ENCODE measurements at places on chromosomes 12 and 14. TPM values are rescaled to one million over a fixed set of nuclear protein-coding genes. Genes with fewer than 3 reads are reported as not detected.

DNA sequence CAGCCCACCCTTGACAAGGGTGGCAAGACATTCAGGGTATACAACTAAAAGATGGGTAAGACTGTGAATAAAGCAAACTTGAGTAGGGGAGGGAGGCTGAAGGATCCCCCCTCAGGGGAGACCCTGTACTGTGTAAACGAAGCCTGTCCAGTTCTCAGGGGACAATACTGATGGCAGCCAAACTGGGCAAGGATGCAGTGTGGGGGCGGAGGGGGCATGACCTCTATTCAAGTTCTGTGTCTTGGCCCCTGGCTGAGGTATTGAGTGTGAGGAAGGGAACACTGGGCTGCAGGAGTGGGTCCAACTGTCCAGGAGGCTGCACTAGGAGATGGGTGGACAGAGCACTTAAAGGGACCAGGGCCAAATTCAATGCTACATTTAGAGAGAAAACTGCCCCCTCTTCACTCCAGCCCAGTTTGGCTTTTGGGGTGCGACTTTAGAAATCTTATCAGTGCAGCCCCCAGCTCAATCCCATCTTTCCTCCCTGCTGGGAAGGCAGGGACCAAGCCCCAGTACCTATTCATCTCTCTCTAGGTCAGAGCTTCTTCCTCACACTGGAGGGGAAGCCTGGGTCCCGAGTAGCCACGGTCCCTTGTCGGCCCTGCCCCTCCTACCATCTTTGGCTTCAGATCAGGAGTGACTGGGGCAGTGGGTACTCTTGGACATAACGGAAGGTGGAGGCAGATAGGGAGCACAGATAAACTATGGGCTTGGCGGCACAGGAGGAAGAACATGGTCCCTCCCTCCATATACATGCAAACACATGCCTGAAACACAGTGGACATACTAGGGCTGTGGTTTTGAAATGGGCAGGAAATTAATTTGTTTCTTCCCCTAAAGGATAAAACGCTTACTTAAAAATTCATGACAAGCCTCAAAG, 11.8 kb downstream of the SLC39A5 start:
- no peak overlapping the region for H3K4me3 ChIP-seq
- no peaks in the 10 kb centered on the region for H3K27me3 ChIP-seq
- no peak for DNase-seq
- H3K4me1 ChIP-seq = peaks cover 2% of the 10 kb centered on the region
- H3K36me3 ChIP-seq = peaks cover 48% of the 10 kb centered on the region

GRCh38 chr14:50606468-50606867, 46.5 kb downstream of the ATL1 start:
- H3K36me3 ChIP-seq = no peaks in the 10 kb centered on the region
- H3K4me3 ChIP-seq = no peak overlapping the region
- H3K4me1 ChIP-seq = peaks cover 7% of the 10 kb centered on the region
- DNase-seq = no peak
- peaks cover 24% of the 10 kb centered on the region for H3K27me3 ChIP-seq

GRCh38 chr12:122205053-122205925, 1.8 kb downstream of the B3GNT4 start:
- H3K27me3 ChIP-seq = peaks cover 23% of the 10 kb centered on the region
- peaks cover 6% of the 10 kb centered on the region for H3K4me1 ChIP-seq
- H3K36me3 ChIP-seq = peaks cover 23% of the 10 kb centered on the region
- no peak for DNase-seq

- DNase-seq = no peak
- no peaks in the 10 kb centered on the region for H3K4me1 ChIP-seq
- peaks cover 1% of the 10 kb centered on the region for H3K27me3 ChIP-seq
- H3K36me3 ChIP-seq = no peaks in the 10 kb centered on the region
Observed at GRCh38 chr14:32669391-32669790, 269.3 kb upstream of the NPAS3 start.

The SERPINA9 gene
- total RNA-seq = not detected

DNA sequence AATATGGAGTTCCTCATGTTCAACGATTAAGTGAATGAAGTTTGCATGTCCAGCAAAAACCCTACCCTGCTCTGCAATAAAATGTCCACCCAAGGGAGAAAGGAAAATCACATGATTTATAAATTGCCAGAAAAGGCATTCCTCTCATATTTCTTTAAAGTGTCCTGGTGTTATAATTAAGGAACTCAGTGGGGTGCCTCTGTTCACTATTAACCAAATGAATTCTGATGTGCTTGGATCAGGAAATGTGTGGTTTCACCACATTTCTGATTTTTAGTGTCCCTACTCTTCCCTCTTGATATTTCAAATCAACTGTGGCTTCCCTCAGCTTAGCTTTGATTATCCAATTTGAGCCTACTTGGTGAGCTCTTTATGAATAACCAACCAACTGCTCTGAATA, 208.1 kb downstream of the PHLDA1 start:
- DNase-seq = no peak
- peaks cover 3% of the 10 kb centered on the region for H3K4me1 ChIP-seq
- no peak overlapping the region for H3K27ac ChIP-seq
- no peak overlapping the region for H3K4me3 ChIP-seq
- peaks cover 29% of the 10 kb centered on the region for H3K27me3 ChIP-seq

GRCh38 chr12:12447837-12448236, 91.0 kb downstream of the BORCS5 start:
- H3K4me3 ChIP-seq = no peak overlapping the region
- DNase-seq = no peak
- H3K36me3 ChIP-seq = peaks cover 30% of the 10 kb centered on the region
- H3K27ac ChIP-seq = no peak overlapping the region
- H3K27me3 ChIP-seq = no peaks in the 10 kb centered on the region
- H3K4me1 ChIP-seq = peaks cover 53% of the 10 kb centered on the region

GRCh38 chr12:111201495-111202236, 167.2 kb downstream of the PHETA1 start:
- no peaks in the 10 kb centered on the region for H3K36me3 ChIP-seq
- H3K4me3 ChIP-seq = no peak overlapping the region
- H3K27ac ChIP-seq = no peak overlapping the region
- DNase-seq = no peak
- H3K4me1 ChIP-seq = no peaks in the 10 kb centered on the region

- DNase-seq = no peak
- H3K36me3 ChIP-seq = no peaks in the 10 kb centered on the region
Observed at GRCh38 chr14:100548939-100549338, 38.3 kb downstream of the BEGAIN start.

The NRXN3 gene
- 0.07 TPM for total RNA-seq

DNA sequence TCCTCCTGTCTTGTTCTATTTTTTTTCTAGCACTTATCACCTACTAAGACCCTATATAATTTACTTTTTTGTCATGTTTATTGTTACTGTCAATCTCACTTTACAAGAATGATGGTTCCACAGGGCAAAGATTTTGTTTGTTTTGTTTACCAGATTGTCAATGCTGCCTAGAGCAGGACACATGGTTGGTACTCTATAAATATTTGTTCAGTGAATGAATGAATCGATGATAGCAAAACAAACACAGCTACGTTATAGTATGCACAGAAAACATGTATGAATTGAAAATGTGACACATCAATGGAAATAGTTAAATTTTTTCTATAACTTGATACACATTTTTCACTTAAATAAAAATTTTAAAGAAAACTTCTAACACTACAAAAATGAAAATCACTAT, 67.1 kb upstream of the KRR1 start:
- H3K4me3 ChIP-seq = no peak overlapping the region
- H3K36me3 ChIP-seq = no peaks in the 10 kb centered on the region
- no peak for DNase-seq
- no peak overlapping the region for H3K27ac ChIP-seq
- H3K27me3 ChIP-seq = peaks cover 24% of the 10 kb centered on the region

The HCAR2 gene
- 0.16 TPM for total RNA-seq

DNA sequence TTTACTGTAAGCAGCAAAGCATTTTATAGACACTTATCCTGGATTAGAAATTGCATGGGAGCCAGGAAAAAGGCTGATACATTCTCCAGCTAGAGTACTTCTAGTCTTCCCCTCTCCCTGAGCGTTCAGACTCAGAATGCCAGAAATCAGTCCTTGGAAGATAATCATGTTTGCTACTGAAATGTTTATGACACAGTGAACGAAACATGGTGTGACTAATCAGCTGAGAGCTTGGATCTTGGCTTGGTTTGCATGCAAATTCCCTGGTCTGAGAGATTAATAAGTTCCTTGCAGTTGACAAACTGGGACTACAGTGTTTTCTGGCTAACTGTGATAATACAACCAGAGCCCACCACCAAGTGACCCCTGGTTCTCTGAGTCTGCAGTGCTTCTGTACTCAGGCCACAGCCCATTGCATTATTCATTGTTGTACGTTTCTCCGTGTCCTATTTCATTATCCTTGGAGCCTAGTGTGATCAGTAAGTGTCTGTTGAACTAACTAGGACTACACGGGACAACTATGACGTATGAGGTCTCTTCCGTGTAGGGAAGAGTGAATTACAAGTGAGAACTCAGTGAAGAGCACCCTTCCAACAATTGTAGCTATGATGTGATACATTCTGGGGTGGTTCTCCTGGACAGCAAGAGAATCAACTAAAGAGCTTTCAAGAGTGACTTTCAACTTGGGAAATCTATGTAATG, 34.6 kb upstream of the EVL start:
- no peak for DNase-seq
- H3K27ac ChIP-seq = no peak overlapping the region
- H3K27me3 ChIP-seq = no peaks in the 10 kb centered on the region
- no peak overlapping the region for H3K4me3 ChIP-seq

- H3K27me3 ChIP-seq = no peaks in the 10 kb centered on the region
- H3K27ac ChIP-seq = no peak overlapping the region
- no peaks in the 10 kb centered on the region for H3K36me3 ChIP-seq
- DNase-seq = no peak
Observed at GRCh38 chr12:58727521-58727920, 192.8 kb downstream of the LRIG3 start.

The IL26 gene
- 0.30 TPM for total RNA-seq

DNA sequence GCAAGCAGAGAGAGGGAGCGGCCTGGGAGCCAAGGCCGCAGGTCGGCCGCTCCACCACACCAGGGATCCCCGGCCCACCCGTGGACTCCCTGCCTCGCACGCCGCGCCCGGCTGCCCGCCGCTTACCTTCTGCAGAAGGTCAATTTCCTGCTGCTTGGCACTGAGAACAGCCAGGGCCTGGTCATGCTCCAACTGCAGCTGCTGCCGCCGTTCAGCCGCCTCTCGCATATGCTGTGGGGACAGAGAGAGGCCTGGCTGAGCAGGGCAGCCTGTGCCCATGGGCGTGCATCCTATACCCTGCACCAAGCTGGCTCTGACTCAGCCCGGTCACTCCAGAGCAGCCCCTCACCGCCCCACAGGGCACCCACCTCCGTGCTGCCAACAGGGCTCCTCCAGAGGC, 141.1 kb downstream of the PIWIL1 start:
- H3K27ac ChIP-seq = no peak overlapping the region
- H3K4me1 ChIP-seq = no peaks in the 10 kb centered on the region
- DNase-seq = no peak
- no peaks in the 10 kb centered on the region for H3K36me3 ChIP-seq

The PARP11 gene
- total RNA-seq = 16.0 TPM

The NTN4 gene
- total RNA-seq = not detected

The RND1 gene
- 3.5 TPM for total RNA-seq

- peaks cover 40% of the 10 kb centered on the region for H3K4me1 ChIP-seq
- H3K4me3 ChIP-seq = peak overlapping the region; percentile 43
- peak overlapping the region; percentile 58 for H3K27ac ChIP-seq
- no peak for DNase-seq
Observed at GRCh38 chr14:77023001-77023996, 5.2 kb downstream of the IRF2BPL start.

DNA sequence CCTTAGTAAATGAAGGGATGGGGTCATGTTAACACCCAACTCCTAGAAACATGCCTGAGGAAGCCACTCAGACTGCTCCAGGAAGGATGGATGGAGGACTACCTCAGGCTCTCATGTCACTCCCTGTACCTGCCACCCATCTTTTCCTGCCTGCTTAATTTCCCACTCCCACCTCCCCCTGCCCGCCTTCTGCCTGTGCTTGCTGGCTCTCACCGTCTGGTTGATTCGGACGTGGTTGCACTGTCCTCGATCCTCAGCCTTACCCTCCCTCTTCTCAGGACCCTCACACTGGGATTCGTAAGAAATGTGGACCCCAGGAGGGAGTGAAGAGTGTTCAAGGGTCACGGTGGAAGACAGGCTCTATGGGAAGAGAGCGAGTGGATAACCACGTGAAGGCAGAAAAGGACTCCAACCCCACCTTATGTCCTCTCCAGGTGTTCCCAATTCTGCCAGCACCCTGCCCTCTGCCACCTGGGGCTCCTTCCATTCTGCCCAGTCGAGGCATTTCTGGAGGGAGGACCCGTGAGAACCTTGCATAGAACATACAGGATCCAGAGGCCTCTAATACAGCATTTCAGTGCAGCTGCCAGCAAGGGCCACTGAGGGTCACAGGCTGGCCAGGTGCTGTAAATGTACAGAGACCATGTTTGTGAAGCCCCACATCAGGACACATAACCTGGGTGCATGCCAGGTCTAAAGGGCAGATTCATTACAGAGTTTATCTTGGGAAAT, 12.9 kb downstream of the ITGB7 start:
- H3K4me1 ChIP-seq = peaks cover 22% of the 10 kb centered on the region
- peaks cover 82% of the 10 kb centered on the region for H3K36me3 ChIP-seq
- no peaks in the 10 kb centered on the region for H3K27me3 ChIP-seq
- no peak for DNase-seq

GRCh38 chr12:6207259-6207925, 7.2 kb downstream of the CD9 start:
- H3K27ac ChIP-seq = no peak overlapping the region
- peaks cover 11% of the 10 kb centered on the region for H3K27me3 ChIP-seq
- DNase-seq = no peak
- H3K4me1 ChIP-seq = peaks cover 6% of the 10 kb centered on the region
- H3K4me3 ChIP-seq = no peak overlapping the region

DNA sequence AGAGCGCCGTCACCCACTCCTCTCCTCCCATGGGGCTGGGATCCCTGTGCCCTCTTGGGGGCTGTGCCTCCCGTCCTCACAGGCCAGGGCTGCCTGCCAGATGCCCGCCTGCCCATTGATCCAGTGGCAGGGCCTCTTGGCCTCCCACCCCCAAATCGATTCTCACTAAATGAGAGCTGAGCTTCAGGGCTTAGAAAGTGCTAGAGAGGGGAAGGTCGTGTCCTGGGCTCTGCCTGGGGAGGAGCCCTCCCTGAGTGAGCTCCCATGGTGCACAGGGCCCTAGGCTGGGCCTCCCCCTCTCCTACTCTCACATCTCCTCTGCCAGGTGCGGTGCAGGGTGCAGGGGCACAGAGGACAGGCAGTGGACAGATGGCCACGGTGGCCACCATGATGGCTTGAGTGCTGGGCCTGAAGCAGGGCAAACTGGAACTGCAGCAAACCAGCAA, 9.2 kb downstream of the BEGAIN start:
- no peak for DNase-seq
- no peak overlapping the region for H3K27ac ChIP-seq
- no peaks in the 10 kb centered on the region for H3K27me3 ChIP-seq
- H3K4me1 ChIP-seq = no peaks in the 10 kb centered on the region

The NKX2-1 gene
- not detected for total RNA-seq

GRCh38 chr14:99958380-99958779, 106.8 kb upstream of the EVL start:
- no peaks in the 10 kb centered on the region for H3K36me3 ChIP-seq
- H3K27me3 ChIP-seq = peaks cover 26% of the 10 kb centered on the region
- no peaks in the 10 kb centered on the region for H3K4me1 ChIP-seq
